ENCODE measurements at places on chromosomes 3 and 15.

DNA sequence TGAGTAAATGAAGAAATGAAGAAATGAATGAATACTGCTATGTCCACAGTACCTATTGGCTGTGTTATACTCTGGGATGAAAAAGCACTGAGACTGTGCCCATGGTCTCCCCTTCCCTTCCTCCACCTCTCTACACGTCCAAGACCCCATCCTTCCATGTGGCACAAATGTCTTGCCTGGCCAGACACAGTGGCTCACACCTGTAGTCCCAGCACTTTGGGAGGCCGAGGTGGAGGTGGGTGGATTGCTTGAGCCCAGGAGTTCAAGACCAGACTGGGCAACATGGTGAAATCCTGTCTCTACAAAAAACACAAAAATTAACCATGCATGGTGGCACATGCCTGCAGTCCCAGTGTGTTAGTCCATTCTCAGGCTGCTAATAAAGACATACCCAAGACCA lies 200.1 kb downstream of the FAM43A start:
- DNase-seq, result no peak

DNA sequence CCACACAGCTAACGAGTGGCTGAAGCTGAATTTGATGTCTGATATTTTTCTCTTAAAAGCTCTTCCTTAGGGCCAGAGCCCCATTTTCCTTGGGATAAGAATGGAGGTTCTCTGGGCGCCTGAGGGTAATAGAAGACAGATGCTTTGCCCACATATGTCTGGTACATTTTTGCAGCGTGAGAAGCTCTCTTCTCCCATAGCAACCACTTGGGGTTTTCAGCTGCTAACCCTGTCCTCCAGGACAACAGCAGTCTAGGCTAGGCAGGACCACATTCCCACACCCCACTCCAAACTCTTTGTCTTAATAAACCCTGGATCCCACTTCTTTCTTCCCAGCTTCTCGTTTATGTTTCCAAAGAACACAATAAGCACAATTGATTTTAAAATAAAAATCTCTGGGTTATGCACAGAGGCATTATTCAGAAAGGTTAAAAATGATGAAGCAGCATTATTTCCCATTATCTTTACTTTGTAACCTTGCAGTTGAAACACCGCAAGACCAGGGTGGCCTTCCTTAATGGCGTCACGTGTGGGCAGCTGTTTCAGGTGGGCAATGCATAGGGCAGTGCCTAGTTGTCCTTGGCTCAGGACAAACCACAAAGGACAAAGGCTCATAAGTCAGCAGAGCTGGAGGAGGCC lies 56.5 kb upstream of the NTRK3 start:
- no peak for DNase-seq

DNA sequence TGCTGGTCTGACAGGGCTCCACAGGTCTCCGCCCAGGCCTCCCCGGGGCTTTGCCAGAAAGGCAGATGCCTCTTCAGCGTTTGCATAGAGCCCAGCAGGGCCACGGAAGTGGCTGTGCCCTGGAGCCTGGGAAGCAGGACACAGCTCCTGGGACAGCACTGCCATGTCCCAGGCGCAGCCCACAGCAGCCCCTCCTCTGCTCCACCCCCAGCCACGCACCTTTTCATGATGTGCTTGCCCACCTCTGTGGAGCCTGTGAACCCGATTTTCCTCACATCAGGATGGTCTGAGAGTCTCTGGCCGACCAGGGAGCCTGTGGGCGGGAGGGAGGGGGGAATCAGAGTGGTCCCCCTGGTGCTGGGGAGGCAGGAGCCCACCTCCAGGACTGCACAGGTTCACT lies 33.9 kb upstream of the SLC41A3 start:
- no peak for DNase-seq

GRCh38 chr3:14481646-14482036 lies 58.5 kb downstream of the GRIP2 start:
- no peak for DNase-seq

DNA sequence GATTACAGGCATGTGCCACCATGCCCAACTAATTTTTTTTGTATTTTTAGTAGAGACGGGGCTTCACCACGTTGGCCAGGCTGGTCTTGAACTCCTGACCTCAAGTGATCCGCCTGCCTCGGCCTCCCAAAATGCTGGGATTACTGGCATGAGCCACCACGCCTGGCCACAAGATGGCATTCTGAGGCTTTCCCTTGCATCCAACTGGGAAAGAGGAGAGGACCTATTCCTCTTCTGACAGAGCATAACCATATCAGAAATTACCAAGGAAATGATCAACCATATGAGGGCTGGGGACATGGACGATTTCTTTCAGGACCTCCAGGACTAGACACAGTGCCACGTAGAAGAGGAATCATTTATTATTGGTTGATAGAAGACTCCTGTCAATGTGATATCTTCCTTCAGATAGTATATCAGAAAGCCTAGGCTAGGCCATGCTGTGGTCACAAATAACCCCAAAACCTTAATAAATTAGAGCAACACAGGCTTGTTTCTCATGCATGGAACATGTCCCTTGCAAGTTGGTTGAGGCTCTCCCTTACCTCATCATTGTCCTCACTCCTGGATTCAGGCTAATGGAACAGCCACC lies 372.3 kb upstream of the IL12A start:
- no peak for DNase-seq

DNA sequence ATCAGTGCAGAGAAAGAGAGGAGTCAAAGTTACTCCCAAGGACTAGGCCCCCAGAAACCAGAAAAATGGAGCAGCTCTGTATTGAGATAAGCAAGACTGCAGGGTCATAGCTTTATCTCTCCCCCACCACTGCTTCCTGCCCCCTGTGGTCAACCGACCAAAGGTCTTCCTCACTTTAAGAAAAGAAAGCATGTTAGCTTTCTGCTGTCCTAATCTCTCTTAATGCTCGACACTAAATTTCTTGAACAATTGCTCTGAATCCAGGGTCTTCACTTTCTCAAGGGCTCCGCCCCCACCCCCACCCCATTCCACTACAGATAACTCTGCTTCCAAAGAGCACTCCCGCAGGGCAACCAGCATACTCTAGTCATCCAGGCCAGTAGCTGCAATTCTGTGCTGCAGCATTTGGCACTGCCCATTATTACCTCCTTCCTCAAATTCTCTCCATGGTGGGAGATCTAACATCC lies 31.9 kb downstream of the TNIK start:
- DNase-seq, result no peak

- DNase-seq, result no peak
Measured at GRCh38 chr3:187021748-187022402, 91.5 kb downstream of the ST6GAL1 start.

DNA sequence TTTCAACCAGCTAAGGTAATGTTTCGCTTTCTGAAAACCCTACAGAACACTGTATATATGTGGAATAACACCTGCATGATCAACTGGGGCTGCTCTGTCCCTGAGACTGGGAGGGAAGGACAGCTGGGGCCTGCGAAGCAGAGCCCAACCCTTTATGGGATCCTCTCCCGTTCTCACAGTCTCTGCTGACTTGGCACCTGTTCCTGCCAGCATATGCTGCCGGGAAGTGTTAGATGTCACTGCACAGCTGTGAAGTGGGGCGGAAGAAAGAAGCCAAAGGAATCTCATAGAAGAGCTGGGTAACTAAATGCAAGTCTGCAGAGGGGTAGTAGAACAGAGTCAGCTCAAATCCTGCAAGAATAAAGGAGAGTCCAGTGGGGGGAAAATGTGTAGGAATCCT lies 29.6 kb downstream of the LRRC3B start:
- DNase-seq, result no peak

GRCh38 chr3:115657168-115657567 lies 33.9 kb downstream of the GAP43 start:
- no peak for DNase-seq

DNA sequence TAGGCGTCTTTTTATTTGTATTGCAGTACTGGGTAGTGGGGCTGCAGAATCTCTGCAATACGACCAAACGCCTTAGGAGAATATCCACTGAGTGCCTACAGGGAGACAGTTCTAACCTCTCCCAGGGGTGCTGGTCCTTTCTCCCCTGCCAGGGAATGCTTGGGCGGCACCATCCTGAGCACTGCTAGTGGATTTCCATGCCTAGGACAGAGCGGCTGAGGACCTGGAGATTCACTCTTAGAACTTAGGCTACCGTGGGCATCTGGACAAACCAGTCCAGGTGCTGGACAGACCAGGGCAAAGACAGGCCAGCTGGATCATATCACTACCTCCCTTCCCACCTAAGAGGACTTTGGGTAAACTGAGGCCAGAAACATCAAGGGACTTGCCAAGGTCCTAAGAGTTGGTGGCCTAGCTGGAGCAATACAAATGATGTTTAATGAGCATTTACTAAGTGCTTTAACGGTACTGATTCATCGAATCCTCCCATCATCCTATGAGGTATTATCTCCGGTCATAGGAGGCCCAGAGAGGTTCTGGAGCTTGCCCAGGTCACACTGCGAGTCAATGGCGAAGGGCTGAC lies 902 bp downstream of the TMEM44 start:
- no peak for DNase-seq

DNA sequence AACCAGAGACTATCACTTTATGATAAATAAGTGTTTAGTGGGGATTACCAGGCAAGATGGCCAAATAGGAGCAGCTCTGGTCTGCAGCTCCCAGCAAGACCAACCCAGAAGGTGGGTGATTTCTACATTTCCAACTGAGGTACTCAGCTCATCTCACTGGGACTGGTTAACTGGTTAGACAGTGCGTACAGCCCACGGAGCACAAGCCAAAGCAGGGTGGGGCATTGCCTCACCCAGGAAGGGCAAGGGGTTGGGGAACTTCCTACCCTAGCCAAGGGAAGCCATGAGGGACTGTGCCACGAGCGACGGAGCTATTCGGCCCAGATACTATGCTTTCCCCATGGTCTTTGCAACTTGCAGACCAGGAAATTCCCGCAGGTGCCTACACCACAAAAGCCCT lies 171.0 kb downstream of the CTNNB1 start:
- DNase-seq, result no peak

DNA sequence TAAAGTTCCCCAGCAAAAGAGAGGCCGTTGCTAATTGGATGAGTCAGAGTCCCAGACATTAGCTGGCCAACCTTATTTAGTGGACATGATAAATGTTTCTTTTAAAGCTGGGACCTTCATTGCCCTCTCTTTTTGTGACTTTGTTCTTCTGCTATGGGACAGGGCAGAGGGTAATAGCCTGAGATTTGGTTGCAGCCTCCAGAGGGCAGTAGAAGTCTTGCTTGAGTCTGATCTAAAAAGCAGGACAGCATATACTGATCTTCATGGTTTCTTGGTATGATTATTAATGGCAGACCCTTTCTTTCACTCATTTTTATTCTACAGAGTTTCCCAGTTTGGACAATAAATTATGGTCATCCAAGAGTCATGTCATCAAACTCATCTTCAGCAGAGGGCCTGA lies 25.1 kb upstream of the ZKSCAN7 start:
- DNase-seq, result no peak

- no peak for DNase-seq
Measured at GRCh38 chr15:66629817-66630576, 64.2 kb upstream of the LCTL start.

DNA sequence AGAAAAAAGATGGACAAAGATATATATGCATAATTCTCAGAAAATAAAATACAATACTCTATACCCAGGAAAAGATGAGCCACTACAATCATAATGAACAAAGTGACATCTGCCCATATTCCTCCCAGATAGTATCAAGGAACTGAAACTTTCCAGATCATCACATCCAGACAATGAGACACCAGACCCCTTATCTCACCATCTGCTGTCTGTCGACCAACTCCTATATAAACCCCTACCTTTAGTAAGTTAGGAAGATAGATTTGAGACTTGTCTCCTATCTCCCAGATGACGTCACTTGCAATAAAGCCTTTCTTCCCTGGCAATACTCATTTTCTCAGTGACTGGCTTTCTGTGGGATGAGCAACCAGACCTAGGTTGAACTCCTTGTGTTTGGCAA lies 1071.6 kb downstream of the PLOD2 start:
- no peak for DNase-seq

DNA sequence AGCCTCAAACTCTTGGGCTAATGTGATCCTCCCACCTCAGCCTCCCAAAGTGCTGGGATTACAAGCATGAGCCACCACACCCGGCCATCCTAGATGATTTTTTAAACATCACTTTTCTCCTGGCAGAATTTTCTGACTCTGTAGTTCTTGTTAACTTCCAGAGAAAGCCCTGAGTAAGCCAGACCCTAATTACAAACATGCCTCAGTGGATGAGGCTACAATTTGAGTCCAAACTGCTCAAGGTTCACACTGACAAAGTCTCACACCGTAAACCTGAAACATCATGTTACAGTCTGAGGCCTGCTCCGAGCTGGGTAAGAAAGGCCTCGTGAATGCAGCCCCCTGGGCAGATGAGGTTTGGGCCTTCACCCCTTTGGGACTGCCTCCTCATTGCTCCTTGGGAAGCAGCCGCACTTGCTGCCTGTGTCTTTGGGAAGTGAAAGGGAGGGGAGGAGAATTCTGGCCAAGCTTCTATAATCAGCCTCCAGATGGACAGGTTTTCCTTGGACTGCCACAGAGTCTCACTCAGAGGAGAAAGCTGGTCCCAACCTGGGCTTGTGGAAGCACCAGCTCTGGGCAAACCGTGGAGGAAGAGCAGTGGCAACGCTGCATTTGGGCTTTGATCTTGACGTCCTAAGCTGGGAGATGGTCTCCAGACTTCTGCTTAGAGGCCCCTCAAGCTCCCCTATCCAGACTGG lies 46.0 kb downstream of the CA12 start:
- no peak for DNase-seq

GRCh38 chr15:55366981-55367380 lies 41.2 kb downstream of the CCPG1 start:
- DNase-seq, result no peak

DNA sequence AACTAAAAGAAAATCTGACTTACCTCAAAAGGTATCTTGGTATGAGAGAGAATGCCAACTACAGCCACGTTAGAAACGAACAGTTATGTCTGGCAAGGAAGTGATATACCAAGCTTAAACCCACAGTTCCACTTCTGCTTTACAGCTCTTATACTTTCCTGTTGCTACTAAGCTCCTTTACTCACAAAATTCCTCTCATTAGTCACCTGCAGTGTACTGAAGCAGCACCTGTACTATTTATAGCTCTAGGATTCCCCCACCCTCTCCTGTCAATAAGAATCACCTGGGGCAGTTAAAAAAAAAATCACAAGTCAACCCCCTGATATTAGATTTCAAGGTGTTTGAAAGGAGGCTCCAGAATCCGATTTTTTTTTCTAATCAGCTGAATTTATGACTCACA lies 2.9 kb upstream of the TMEM266 start:
- DNase-seq, result no peak

- no peak for DNase-seq
Measured at GRCh38 chr3:168570404-168571155, 474.9 kb upstream of the GOLIM4 start.

- DNase-seq, result no peak
Measured at GRCh38 chr3:38542401-38543298, 46.5 kb downstream of the EXOG start.

DNA sequence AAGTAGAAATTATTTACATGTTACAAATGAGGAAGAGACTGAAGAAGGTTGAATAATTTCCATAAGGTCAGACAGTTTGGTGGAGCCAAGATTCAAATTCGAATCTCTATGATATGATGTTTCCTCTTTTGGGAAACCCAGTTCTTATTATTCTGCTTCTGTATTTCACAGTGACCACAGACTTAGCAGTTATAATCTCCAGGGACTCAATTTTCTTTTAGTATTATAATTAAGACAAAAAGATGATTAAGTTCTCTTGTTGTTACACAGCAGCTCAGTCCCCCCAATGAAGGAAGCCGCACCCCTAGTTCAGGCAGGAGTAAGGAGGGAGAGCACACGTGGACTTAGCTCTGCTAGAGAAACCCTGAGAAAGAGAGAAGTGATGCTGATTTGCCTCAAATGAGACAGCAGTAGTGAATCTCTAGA lies 130.6 kb downstream of the CCNL1 start:
- no peak for DNase-seq

- no peak for DNase-seq
Measured at GRCh38 chr15:42151141-42151561, 5.3 kb downstream of the PLA2G4F start.

GRCh38 chr3:122377975-122378374 lies 5.1 kb downstream of the MIX23 start:
- DNase-seq, result no peak
